ENCODE measurements at places on chromosomes 3 and 15.

- no peak for DNase-seq
These were observed 85.2 kb downstream of the UBE2E2 start for GRCh38 chr3:23288286-23288685.

GRCh38 chr15:73845507-73845906 is 27.9 kb upstream of the TBC1D21 start:
- no peak for DNase-seq

GRCh38 chr3:130263708-130264107 is 81.8 kb upstream of the COL6A5 start:
- DNase-seq = no peak

GRCh38 chr3:69088063-69088462 is 3.3 kb downstream of the ARL6IP5 start:
- DNase-seq = no peak

GRCh38 chr3:49271047-49271446 is 6.0 kb downstream of the C3orf62 start:
- DNase-seq = no peak

- DNase-seq = no peak
These were observed 1.1 kb upstream of the HAPLN3 start for GRCh38 chr15:88896333-88897033.

DNA sequence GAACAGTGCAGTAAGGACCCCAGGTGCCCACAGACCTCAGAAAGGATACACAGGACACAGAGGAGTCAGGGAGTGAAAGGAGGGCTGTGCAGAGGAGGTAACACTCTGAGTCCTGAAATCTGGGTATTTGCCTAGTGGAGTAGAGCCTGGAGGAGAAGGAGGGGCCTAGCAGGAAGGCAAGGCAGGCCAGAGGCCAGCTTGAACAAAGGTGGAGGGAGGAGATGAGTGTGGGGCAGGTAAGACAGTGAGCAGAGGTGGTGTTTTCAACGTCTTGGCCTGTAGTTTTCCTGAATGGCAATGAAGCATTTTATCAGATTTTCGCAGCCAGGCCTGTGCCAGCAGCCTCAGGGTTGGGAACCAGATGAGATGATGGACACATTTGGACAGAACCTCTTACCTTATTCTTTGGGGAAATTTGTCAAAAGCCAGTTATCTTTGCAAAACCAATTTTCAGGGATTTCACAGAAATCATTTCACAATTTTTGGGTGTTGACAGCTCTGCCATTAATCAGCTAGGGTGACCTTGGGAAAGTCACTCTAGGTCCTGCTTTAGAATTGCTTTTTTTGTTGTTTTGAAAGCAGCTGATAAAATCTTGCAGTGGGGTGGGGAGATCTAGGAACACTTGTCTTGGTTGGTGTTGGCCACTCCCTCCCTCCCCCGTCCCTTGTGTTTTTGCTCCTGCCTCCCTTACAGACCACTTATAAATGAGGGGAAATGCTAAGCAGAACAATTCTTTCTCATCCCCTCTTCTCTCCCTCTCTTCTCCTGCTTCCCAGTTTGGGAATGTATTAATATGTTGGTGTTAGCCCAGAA is 38.4 kb downstream of the SPSB4 start:
- no peak for DNase-seq

- no peak for DNase-seq
These were observed 7.7 kb upstream of the OXSR1 start for GRCh38 chr3:38157595-38157994.

- DNase-seq = no peak
These were observed 200.3 kb downstream of the ZNF621 start for GRCh38 chr3:40725031-40725430.

GRCh38 chr3:65020281-65021160 is 332.7 kb upstream of the ADAMTS9 start:
- no peak for DNase-seq

DNA sequence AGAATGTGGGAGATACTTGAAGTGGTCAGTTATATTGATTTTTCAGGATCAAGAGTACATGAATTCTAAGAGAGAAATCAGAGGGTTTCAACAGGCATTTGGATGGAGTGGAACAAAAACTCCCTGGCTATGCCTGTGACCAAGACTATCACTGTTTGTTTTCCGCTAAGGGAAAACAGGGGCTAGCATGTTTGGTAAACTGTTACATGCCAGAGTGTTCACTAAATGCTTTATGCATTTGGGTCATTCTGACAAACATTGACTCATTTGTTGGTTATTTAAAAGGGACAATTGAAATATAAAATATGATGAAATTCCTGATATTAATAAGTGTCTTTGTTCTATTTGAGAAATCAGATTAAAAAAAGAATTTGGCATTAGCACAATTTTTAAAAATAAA is 603.9 kb upstream of the KCNMB2 start:
- DNase-seq = no peak

DNA sequence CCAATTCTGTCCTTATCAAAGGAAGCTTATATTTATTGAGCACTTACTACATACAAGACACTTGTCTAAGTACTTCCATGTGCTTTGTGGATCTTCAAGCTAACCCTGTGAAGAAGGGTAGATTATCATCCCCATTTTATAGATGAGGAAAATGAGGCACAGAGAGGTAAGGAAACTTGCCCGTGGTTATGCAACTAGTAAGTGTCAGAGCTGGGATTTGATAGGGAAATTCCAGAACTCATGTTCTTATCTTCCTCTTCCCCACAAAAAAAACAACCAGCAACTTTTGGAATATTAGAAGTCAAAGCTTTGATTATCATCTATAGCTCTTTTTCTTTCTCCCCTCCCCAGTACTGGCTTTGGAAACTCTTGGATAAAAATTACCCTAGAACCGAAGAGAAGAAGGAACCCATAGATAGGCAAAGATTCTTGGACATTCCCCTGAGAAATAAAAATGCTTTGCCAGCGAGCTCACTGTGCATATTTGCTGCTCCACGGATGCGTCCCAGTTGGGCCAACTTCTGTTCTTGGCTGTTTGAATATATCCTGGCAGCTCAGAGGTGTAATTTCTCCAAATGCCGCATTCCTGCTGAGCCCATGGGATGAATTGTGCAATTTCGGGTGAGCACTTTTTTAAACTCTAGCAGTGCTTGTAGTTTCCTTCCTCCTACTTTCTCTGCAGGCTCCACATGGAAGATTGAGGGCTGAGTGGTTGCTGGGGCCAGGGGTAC is 591.5 kb upstream of the CFAP20DC start:
- no peak for DNase-seq

- no peak for DNase-seq
These were observed 6.2 kb downstream of the MYO1E start for GRCh38 chr15:59366333-59367021.

- DNase-seq = no peak
These were observed 9.6 kb downstream of the VGLL4 start for GRCh38 chr3:11634081-11634635.

DNA sequence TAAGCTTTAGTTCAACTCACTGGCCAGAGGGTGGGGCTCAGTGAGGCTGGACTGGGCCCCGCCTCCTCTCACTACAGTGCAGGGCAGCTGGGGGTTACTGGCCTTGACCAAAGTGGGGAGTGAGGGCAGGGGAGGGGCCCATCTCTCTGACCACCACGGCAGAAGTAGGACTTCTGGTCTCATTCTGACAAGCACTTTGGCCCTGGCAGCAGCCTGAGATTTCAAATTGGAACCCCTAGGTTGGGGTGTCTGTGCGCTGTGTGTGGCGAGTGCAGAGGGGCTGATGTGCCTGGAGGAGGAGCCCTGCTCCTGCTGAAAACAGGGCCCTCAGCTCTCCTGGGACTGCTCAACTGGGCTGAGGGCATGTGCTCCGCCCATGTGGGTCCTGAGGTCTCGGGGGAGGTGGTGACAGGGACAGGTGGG is 60.3 kb upstream of the RPL32 start:
- no peak for DNase-seq

- no peak for DNase-seq
These were observed 16.0 kb downstream of the LPP start for GRCh38 chr3:188169830-188170455.

DNA sequence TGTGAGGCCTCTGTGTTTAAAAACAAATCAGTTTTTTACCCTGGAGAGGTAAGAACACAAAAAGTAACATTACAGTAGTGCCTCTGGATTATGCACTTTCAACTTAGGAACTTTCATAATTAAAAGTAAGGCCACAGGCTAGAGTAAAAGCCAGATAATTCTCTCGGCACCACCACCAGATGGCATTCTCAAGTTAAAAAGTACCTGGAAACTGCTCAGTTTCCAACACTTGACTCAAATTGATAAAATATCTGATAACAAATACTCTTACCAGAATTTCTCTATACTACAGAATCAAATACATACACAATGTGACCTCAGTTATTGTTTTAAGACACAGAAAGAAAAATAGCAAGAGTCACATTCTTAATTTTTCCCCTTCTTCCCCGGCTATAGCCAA is 19.9 kb downstream of the SPICE1 start:
- no peak for DNase-seq

- DNase-seq = peak; percentile 30
These were observed 31.8 kb upstream of the RASA2 start for GRCh38 chr3:141454906-141455602.

GRCh38 chr15:41545218-41545617 is 1.2 kb upstream of the RPAP1 start:
- DNase-seq = no peak

- DNase-seq = no peak
These were observed 3.8 kb upstream of the LARP6 start for GRCh38 chr15:70857562-70858285.

- DNase-seq = no peak
These were observed 460.6 kb upstream of the NR2F2 start for GRCh38 chr15:95869920-95870319.

DNA sequence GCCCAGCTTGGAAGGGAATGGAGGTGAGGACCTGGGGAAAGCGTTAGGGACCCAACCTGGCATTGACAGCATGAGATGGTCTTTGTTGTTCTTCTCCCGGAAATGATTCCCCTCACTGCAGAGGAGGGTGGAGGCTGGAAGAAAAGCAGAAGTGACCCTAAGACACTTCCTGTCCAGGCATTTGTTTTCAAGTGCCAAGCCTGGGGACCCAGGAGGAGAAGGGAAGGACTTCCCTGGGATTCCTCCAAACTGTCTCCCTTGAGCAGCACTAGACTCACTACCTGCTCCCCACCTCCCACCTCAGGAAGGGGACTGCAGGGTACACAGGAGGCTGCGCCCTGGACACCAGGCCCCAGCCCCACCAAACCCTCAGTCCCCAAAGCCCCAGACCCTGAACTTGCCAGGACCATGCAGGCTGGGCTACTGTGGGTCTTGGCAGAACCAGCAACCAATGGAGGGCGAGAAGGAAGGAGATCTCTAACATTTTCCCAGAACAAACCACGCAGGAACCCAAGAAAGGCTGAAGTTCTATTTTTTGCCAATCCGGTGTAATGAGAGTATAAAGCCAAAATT is 9.8 kb upstream of the VIPR1 start:
- no peak for DNase-seq

DNA sequence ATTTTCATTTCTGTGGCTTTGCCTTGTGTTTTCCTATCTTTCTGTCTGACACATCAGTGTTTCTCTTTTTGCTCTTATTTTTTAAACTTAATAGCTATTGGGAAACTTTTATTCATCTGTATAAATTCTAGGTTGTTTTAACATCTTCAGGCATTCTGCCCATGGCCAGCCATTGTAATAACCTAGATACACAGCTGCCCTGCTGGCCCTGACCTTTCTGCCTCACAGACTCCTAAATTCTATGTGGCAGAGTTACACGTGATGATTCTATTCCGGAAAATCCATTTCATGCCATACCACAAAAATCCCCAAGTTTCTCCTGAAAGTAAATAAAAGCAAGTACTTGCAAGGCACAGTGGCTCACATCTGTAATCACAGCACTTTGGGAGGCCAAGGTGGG is 150.1 kb downstream of the UACA start:
- no peak for DNase-seq

DNA sequence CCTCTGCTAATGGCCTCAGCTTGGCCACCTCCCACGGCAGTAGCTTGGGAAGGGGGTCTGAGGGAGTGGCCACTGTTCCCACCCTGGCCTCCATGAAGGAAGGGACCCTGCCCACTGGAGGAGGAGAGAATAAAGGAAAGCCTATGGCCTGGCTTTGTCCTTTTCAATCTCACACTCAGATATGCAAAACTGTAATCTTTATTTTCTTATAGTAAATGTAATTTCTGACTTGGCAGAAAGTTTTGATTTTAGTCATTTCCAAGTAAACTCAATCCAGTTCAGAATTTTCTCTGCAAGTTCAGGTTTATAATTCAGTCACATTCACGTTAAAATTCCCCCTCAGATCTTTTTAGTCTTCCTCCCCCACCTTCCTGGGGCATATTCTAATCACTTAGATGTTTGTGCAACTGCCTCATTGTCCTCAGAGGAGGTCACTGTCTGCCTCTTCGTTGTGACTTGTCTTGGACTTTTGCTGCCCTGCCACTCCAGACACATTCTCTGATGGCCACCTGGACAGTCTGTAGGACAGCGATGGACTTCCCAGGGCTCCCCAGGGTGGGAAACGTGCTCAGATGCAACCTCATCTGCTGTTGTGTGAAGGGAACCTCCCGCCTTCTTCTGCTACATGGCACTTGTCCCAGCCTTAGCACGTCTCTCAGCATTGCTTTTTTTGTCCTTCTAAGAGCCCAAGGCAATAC is 222.8 kb upstream of the TBL1XR1 start:
- no peak for DNase-seq

DNA sequence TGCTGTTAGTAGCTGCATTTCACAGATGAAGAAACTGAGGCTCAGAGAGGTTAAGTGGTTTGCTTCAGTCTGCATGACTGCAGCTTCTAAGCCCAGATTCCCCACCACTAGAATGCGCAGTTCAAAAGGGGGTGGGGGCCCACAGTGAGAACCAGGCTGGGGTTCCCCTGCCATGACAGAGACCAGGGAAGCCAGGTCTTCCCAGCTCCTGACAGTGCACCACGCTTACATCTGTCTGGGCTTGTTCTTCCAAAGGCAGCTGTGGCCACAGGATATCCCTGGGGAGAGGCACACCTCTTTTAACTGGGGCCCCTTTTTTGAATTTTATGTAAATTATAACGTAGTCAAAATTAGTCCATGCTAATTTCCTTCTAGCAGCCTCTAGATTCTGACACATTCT is 5.3 kb downstream of the PLEKHO2 start:
- DNase-seq = no peak

All from activated CD4-positive, alpha-beta T cell treated with anti-CD3 and anti-CD28 coated beads, Interleukin-2, amount 50 U/mL, for 24 hours (primary cell).